ENCODE measurements at places on chromosomes 5 and 9.
A peak's percentile ranks its signal among the peaks of the same experiment; 100 is the strongest.

- DNase-seq: no peak
Observed at GRCh38 chr5:163807781-163808180, 302.4 kb downstream of the MAT2B start.

DNA sequence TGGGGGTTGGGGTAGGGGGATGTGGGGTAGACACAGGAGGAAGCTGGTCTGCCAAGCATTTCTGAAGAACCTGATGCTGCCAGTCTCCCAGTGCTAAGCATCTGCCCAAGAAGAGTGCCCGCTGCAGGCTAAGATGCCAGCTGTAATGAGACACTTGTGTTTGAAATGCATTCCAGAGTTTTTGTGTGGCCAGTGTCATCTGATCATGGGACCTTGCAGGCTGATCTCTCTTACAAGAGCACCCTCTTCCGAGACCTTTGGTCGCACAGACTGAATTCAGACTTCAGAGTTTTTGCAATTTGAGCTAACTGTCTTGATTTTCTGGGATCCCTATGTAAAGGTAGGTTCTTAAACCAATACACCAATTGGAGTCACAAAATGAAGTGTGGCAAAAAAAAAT is 58.1 kb downstream of the DENND1A start:
- DNase-seq: no peak

DNA sequence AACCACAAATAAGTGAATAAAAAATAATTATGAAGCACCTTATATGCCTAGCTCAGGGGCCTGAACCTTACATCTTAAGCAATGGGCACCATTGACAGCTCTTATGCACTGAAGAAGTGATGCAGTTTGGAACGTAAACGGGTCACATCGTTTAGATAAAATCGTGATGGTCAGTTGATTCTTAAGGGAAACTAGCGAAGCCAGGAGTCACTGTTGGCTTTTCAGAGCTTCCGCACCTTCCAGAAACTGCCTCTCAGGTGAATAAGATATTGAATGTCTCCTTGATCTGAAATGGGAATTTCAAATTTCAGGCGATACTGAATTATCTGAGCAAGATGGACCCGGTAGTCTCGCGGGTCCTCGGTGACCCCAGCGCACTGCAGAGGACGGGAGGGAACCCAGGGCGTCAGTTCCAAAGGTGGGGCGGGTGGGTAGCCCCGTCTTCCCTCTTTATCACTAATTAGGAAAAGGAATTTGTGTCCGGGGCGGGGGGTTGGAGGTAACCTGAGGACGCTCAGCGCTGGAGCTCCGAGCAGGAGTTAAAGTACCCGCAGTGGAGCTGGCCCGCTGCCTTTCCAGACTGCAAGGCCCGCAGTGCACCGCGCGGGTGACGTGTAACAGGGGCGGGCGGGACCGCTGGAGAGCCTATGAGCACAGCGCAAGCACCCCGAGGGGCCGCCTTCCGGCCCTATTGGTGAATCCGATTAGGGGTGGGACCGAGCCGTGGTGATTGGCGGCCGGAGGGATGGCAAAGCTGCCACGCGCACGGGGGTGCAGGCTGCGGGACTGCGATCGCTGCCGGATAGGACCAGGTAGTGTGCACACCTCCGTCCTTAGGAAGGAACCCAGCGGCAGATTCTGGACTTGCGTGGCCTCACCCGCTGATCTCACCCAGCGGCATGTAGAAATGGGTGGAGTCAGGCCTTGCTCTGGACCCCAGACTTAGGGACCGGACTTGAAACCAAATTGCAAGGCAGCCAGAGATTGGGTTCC is 19.7 kb upstream of the GARNL3 start:
- DNase-seq: peak; percentile 91

DNA sequence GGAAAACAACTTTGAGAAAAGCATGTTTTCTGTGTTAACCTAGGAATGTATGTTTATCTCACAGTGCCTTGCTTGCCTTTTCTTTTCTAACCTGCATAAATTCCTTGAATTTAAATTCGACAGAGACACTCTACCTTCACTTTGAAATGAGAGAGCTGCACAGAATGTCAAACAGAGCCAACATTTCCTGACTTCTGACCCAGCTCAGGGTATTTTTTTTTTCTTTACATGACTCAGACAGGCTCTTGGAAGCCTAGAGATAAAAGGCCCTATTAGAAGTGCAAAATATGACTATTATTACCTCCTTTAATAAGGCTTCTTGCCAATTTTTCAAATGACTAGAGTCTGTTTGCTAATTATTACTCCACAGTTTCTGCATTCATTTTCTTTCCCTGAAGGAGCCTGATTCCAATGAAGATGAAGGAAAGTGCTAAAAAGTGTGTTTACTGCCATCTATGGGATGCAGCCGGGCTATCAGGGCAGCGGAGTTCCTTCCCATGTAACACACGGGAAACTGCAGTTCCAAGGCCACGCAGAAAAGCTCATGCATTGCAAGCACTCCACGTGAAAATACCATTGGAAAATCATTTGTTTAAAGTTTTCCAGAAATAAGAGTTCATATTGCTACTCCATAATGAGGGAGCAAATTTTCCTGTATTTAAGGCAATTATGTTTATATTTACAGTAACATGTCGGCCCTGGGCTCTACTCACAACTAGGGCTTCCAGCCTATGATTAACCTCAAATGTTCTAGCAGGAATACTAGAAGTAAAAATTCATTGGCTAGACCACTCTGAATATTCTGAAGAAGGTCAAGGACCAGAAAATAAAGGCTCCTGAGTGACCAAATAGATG is 485.6 kb downstream of the ZSWIM6 start:
- no peak for DNase-seq

Measured in activated B cell treated with CpG ODN at 0.5 μM for 24 hours (primary cell).